ENCODE measurements at places on chromosomes 5 and 9. TPM values are rescaled to one million over a fixed set of nuclear protein-coding genes. Genes with fewer than 3 reads are reported as not detected.

Gene IL5
- total RNA-seq = 2.0 TPM

Gene GFI1B
- 1.0 TPM for total RNA-seq

Gene GLRA1
- total RNA-seq = 3.2 TPM

Gene CCDC152
- 0.95 TPM for total RNA-seq

Gene ASPN
- total RNA-seq = not detected

Gene TRIM7
- total RNA-seq = 2.6 TPM

Gene KIF3A
- total RNA-seq = 65.8 TPM

Gene NFIB
- 64.3 TPM for total RNA-seq

DNA sequence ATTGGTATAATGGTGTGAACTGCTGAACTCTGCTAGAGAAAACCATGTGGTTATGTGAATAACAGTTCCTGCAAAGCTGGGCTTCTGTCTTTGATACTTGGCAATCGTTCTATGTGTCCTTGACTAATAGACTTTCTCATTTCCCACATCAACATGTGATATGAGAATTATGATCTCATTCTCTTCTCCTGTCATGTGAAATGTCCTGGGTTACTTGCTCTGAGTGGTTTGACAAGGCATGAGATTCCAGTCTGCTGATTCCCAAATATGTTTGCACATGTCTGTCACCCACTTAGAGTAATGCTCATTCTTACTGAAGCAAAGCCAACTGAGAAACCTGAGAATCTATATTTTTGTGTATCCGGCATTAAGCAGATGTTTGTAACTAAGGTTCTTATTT is 141.2 kb downstream of the PARP8 start:
- ATAC-seq = no peak

- ATAC-seq = no peak
Measured at GRCh38 chr9:84190411-84190810, 150.1 kb downstream of the SLC28A3 start.

- ATAC-seq = no peak
Measured at GRCh38 chr9:120668399-120668798, 45.9 kb downstream of the MEGF9 start.

DNA sequence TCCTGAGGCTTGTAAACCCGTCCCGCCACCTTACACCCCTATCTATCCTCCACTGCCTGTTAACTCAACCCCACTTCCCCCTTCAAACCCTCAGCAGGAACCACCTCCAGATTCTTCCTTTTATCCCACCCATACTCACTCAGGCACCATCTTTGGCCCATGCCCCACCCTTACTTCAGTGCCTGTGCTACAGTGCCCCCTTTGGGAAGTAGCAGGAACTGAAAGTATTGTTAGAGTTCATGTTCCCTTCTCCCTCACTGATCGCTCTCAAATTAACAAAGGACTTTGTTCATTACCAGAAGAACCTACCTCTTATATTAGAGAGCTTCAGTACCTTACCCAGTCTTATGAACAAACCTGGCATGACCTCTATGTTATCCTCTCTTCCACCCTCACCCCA is 92.2 kb upstream of the MOCS2 start:
- ATAC-seq = no peak

DNA sequence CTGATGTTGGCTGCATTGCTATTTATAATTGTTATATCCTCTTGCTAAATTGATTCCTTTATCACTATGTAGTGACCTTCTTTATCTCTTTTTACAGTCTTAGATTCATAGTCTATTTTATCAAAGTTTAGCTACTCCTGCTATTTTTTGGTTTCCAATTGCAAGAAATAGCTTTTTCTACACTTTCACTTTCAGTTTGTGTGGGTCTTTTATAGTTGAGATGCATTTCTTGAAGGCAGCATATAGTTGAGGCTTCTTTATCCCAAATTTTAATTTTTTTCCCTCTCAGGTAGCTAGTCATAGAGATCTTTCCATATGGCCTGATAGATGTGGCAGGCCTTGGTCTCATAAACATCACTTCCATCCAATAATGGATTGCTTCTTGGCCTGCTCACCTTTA is 228.5 kb downstream of the COMMD10 start:
- ATAC-seq = no peak

GRCh38 chr5:149423794-149424268 is 44.7 kb upstream of the IL17B start:
- no peak for ATAC-seq

GRCh38 chr5:1468629-1469527 is 23.6 kb upstream of the SLC6A3 start:
- ATAC-seq = peak; percentile 13

DNA sequence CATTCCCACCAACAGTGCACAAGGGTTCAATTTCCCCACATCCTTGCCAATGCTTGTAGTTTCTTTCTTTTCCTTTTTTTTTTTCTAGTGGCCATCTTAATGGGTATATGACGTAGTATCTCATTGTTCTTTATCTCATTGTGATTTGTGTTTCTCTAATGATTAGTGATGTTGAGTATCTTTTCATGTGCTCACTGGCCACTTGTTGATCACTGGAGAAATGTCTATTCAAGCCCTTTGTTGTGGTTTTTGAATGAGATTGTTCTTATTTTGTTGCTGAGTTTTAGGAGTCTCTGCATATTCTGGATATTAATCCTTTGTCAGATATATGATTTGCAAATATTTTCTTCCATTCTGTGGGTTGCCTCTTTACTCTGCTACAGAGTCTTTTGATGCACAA is 1.6 kb upstream of the TMED9 start:
- ATAC-seq = no peak

- no peak for ATAC-seq
Measured at GRCh38 chr5:78827725-78828124, 157.4 kb downstream of the ARSB start.

GRCh38 chr5:142821733-142822487 is 51.7 kb downstream of the ARHGAP26 start:
- ATAC-seq = peak; percentile 26

- no peak for ATAC-seq
Measured at GRCh38 chr5:73908846-73909245, 282.9 kb downstream of the ARHGEF28 start.

DNA sequence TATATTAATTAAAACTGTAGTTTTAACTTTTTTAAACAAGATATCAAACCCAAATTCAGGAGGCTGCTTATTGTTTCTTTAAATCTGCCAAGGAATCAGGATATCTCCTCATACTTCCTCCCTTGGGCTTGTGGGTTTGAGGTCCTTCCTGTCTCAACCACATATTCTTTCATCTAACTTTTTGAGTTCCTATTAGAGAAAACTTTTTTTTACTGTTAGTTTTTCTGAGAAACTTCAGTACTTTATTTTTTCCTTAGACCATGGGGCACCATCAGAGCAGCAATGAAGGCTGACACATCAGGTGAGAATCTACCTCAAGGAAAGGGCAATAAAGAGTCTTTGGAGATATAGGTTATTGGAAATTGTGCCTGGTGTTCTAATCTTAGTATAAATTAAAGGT is 56.7 kb downstream of the TSSK1B start:
- no peak for ATAC-seq

DNA sequence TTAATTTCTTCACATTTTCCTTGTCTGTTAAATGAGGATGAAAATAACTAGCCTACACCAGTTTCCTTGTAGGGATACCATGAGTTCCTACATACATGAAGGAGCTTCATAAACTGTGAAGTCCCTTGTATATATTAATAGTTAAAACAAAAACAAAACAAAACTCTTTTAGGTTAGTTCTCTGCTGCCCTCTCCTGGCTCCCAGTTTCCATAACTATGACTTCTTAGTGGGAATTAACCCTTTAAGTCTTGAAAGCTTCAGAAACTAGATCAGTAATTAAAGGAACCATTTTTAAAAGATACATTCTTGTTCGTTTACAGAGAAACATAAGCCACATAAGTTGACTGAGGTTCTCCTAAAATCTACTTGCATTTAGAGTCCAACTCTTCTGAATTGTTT is 500.0 kb upstream of the C9orf72 start:
- no peak for ATAC-seq

DNA sequence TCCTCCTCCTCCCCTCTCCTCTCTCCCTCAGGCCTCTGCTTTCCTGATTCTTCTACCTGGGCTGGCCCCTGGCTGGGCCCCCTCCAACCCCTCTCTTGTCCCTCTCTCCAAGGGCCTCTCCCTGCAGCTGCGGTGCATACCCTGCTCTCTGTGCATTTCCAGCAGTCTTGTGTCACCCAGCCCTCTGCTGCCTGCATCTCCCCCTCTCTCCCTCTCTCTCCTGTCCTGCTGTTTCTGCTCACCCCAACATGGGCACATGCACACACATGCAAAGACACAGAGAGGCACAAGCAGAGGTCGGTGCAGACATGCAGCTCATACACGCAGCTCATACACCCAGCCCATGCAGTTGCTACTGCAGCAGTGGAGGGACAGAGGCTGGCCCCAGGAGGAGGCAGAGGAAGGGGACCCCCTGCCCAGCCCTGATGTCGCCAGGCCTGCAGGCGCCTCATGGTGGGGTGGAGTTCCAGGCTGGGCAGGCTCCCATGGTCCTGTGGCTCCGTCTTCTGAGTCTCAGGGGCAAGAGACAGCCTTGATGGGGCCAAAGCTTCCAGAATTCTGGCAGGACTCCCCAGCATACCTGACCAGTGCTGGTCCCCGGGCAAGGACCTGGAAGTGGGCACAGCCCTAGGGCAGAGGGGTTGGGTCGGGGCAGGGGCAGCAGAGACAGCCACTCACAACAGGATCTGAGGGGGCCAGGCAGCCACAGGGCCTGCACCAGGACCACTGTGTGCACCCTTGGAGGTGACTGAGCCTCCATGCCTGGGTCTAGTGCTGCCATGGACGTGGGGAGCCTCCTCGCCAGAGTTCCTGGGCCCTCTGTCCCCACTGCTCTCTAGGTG is 216.9 kb downstream of the C9orf50 start:
- peak; percentile 45 for ATAC-seq

- ATAC-seq = no peak
Measured at GRCh38 chr5:80973027-80973426, 12.9 kb downstream of the RASGRF2 start.

DNA sequence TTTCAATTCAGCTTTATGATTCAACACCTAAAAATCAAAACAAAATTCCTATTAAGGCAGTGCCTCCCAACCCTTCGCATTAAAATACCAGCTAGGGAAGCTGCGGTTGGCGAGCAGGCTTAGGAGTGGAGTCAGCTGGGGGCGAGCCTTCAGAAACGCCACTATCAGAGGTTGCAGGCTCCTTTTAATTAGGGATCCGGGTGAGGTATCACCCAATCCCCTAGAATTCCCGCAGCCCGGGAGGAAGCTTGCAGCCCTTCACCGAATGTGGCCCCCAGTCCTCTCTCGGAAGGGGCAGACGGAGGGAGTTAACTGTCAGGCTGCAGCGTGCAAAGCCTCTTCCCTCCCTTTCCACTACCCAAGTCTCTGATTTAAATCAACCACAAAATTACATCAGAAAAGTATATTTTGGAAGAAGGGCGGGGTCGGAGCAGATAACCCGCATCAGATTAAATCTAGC is 1.7 kb downstream of the STC2 start:
- no peak for ATAC-seq

DNA sequence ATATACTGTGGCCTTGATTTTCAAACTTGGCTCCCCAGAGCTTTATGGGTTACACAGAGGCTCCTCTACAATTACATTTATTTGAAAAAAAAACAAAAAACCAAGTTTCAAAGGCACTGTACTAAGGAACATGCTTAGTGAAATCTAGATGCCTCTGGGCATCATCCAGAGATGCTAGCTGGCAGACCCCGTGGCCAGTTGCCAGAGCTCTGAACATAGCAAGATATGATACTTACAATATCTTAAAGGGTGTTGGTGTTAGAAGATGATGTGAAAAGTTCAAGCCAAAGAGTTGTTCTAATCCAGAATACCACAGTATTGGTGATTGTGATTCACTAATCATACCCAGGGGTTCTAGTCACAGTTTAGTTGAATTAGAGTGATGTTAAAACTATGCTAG is 87.8 kb downstream of the JAK2 start:
- ATAC-seq = no peak

GRCh38 chr5:65796269-65796668 is 74.3 kb downstream of the NLN start:
- no peak for ATAC-seq

GRCh38 chr9:137614631-137615386 is 4.0 kb upstream of the EHMT1 start:
- ATAC-seq = no peak

DNA sequence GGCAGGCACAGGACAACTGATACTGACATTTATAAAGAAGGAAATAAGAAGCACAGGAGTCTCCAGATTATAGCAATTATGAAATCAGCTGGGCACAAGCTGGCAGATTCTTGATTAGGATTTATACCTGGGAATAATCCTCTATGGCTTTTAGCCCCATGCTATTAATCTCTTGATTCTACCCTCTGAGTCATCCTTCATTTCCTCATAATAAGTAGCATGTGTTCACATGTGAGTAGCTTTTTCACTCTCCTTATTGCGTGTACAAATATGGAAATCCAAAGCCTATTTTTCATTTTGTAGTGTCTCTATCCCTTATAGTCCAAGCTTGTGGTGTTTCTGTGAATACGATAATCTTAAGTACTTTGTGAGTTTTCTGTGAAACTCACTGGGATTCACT is 185.0 kb upstream of the PRLR start:
- ATAC-seq = peak; percentile 32

GRCh38 chr9:127883959-127884358 is 6.5 kb upstream of the AK1 start:
- no peak for ATAC-seq

GRCh38 chr5:167709625-167710024 is 581.8 kb upstream of the WWC1 start:
- ATAC-seq = no peak

- no peak for ATAC-seq
Measured at GRCh38 chr5:36153726-36154125, 1.8 kb downstream of the SKP2 start.

DNA sequence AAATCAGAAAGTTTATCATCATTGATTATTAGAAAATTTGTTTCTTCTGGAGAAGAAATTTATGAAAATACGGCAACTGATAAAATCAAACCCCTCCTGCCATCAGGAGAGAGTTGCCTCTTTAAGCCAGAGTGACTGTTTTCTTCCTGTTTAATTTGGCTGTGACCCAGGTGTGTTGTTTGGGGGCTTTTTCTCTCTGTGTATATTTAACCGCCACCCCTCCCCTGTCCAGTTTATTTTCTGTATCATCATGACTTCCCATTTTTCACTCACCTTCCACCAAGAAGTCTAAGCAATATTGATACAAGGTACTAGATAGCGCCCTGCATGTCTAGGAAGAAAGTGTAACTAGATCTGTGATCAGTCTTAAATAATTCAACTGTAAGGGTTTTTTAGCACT is 50.1 kb downstream of the FAM78A start:
- no peak for ATAC-seq

- ATAC-seq = no peak
Measured at GRCh38 chr5:91146905-91147600, 236.1 kb downstream of the ARRDC3 start.

DNA sequence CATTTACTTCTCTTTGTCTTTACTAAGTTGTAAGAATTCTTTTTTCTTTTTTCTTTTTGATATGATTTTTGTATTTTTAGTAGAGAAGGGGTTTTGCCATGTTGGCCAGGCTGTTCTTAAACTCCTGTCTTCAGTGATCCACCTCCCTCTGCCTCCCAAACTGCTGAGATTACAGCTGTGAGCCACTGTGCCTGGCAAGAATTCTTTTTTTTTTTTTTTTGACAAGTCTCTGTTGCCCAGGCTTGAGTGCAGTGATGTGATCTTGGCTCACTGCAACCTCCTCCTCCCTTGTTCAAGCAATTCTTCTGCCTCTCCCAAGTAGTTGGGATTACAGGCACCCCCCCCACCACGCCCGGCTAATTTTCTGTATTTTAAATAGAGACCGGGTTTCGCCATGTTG is 9.9 kb downstream of the NPM1 start:
- ATAC-seq = no peak

All from motor neuron (in vitro differentiated cells).